Left renal pelvis (tissue), 4 donors: ENCODE measurements at places on chromosomes 16 and 17. TPM values are rescaled to one million over a fixed set of nuclear protein-coding genes. Genes with fewer than 3 reads are reported as not detected.
A peak's percentile ranks its signal among the peaks of the same experiment; 100 is the strongest.

Gene IGF2BP1
- 16.5 TPM for polyA plus RNA-seq

Gene LHX1
- 0.97 TPM for polyA plus RNA-seq

Gene NOTUM
- polyA plus RNA-seq = 2.7 TPM

Gene UNK
- polyA plus RNA-seq = 34.5 TPM

Gene ENPP7
- 1.7 TPM for polyA plus RNA-seq

Gene ZP2
- polyA plus RNA-seq = 0.07 TPM

Gene HIGD1B
- polyA plus RNA-seq = 2.1 TPM

Gene EFCAB13
- 9.1 TPM for polyA plus RNA-seq

GRCh38 chr16:27236635-27237218 is 31.8 kb downstream of the NSMCE1 start:
- DNase-seq = no peak

DNA sequence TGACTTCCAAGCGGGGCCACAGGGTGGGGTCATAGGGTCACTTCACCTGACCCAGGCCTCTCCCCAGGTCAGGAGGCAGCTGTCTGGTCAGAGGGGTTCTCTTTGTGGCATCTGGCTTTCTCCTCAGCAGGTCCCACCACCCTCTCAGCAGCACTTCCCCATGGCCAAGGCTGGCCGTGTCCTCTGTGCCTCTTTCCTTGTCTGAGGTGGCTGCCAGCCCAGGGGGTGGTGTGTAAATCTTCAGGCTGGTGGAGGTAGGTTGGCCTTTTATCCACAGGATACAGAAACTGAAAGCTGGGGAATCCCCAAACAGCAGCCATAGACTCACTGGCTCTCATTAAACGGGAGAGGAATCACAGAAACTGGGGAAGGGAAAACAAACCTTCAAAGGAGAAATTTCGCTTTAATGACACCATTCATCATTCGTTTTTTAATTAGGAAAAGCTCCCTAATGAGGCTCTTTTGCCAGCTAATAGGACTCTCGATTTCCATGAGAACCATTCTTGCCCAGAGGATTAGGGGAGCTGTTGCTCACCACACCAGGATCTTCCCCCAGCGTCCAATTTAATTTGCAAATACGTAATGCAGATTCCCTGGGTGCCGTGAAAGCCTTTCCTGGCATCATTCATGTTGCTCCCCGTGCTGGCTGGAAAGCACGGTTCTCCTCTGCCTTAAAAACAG is 18.0 kb downstream of the C17orf75 start:
- no peak for DNase-seq

DNA sequence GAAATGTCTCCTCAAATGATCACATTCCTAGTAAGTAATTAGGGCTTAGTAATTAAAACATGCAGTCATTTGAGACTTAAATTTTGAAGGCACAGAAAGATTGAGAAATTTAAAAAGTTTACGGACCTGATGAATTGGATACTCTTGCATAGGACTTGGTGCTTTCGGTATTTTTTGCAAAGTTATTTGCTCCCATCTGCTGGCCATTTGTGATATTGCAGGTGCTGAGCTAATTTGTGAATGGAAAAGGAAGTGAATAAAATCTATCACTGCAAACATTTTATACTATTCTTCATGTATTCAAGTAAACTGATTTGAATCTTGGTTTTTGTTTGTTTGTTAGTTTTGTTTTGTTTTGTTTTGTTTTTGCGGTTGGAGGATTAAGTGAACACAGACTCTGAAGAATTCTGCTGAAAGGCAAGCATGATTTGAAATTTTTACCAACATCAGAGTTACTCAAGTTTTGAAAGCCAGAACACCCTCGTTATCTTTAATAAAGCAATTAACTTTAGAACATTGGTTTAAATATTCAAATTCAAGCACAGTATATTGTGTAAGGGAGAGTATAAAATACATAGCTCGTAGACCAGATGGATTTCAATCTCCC is 689.5 kb upstream of the RBFOX1 start:
- no peak for DNase-seq

DNA sequence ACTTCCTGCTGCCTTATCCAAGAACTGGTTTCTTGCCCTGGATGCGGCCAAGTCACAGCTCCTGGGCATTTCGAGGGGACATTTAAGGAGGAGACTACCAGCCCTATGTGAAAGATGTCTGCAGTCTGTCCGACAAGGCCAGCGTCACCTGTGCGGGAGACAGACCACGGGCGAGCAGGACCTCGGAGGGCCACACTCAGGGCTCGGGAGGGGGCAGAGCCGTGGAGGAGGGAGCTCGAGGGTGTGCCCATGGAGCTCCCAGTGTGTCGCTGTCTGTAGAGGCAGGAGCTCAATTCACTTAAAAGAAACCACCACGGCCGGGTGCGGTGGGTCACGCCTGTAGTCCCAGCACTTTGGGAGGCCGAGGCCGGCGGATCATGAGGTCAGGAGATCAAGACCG is 33.3 kb downstream of the CBFA2T3 start:
- no peak for DNase-seq

DNA sequence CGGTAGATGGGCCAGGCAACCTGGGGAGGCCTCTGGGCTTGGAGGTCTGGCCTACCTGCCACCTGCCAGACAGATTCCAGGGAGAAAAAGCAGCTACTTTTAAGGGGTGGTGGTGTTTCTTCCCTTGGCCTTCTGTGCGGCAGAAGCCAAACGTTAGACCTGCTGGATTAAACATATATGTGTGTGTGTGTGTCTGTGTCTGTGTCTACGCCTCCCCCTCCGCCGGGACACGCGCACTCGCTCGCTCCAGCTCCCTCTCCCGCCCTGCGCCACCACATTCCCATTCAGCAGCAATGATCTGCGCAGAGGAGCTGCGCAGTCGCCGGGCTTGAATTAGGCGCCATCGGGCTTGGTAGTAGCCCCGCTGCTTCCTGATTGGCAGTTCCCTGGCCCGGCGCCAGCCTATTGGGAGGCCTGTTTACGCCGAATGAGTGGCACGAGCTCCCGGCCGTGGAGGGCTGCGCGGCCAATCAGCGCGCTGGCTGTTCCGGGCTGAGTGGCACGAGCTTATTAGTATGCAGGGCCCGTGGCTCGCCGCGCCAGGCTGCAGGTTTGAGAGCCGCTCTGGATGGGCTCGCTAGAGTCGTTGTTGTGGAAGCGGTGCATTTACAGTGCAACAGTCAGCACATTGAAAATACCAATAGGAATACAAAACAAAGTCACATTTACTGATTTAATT is at the start of gene BAHCC1:
Gene BAHCC1, plus strand, starts transcription at position 537 of the 679 bp plus-strand sequence. CDS start 4,283 bp downstream, outside the sequence.
- peak; percentile 98 for DNase-seq

GRCh38 chr17:53919356-53919755 is 96.6 kb downstream of the KIF2B start:
- DNase-seq = no peak

- DNase-seq = no peak
These were observed 5.9 kb downstream of the CD300LB start for GRCh38 chr17:74525465-74525725.

GRCh38 chr16:79045191-79045590 is 555.3 kb downstream of the MAF start:
- DNase-seq = no peak

GRCh38 chr17:73683771-73684170 is 39.5 kb upstream of the SDK2 start:
- DNase-seq = no peak

DNA sequence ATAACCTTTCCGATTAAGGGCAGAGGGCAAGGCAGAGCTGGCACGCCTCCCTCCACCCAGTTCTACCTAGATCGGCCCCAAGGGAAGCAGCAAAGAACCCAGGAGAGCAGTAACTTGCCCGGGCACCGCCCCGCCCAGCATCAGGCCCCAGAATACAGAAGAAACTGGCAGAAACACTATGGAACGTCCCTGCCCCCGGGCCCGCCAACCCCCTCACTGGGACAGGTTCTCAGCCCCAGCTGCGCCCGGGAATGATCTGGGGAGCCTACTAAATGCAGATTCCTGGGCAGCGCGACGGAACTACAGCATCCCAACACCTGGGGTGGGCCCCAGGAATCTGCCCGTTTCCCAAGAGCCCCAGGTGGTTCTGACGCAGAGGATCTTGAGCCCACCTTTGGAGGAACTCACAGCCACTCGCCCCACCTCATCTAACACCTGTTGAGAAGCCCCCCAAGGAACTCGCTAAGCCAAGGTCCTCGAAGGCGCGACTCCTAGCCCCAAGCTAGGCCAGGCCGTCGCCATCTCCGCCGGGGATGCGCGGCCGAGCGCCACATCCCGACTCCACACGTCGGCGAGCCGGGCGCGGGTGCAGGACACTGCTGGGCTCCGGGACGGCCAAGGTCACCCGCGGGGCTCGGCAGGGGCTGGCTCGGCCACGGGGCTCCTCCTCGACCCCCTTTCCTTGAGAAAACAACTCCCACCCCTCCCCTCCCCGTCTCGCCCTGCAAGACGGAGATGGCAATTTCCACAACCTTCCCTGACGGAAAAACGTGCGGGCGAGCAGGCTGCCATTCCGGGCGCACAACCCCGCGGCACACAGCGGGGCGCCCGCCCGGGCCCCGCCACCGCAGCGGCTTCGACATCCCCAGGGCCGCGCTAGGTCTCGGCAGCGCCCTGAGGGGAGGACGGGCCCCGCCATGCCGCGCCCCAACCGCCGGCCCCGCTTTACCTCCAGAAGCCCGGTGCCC is 913 bp downstream of the CDIP1 start:
- DNase-seq = no peak
